ENCODE measurements at places on chromosomes 6 and 20. TPM values are rescaled to one million over a fixed set of nuclear protein-coding genes. Genes with fewer than 3 reads are reported as not detected.

DNA sequence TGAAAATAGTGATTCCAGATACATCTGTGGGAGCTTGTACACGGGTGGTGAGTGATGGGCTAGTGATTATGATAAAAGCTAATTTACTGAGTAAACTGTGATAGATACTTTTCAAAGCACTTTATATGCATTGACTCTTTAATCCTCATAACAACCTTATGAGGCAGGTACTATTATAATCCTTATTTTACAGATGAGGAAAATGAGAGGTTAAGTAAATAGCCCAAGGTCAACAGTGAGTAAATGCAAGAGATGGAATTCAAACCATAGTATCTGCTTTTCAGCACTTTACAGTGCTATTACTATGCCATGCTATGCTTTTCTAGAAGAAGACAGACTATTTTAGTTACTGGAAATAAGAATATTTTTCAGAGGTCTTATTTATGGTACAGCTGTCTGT, 320.9 kb upstream of the CITED2 start:
- no peak for DNase-seq

ANKRD66 gene
- total RNA-seq: not detected

DNA sequence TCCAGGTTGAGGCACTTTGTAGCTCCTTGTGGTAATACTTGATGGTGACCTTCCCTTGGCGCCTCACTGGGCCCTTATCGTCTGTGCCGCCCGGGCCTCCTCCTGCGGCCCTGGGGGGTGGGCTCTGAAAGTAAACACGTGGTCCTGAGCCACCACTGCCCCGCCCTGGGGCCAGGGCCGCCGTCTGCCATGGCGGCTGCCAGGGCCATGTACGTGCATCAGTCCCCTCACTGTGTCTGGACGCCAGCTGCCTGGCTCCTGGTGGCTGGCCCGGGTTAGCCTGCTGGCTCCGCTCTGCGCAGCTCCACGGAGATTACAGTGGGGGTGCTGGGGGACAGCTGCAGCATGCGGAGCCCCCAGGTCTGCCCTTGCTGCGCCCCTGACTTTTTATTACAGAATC, 81.8 kb upstream of the CENPW start:
- no peak for DNase-seq

GRCh38 chr6:169806701-169807100, 55.3 kb downstream of the ERMARD start:
- peak; percentile 0 for DNase-seq

GRCh38 chr20:34363465-34364222, 571 bp downstream of the ITCH start:
- DNase-seq: peak; percentile 20

NOTCH4 gene
- 2.3 TPM for total RNA-seq

DNA sequence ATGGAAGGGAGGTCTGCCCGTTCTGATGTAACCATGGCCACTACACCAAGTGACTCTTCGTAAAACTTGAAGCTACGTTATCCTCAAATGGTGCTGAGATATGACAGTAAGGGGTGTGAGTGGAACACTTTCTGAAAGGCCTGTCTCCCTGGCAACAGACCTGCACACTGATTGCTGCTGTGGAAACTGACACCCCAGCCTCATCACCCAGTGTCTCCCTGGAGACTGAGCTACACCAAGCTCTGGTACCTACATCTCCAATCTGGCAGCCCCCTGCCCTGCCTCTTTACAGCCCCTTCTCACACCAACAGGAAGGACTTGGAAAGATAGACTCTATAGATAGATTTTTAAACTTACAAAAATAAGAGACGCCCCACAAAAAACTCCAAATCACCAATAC, 13.2 kb downstream of the PI16 start:
- DNase-seq: no peak

GRCh38 chr20:36950414-36951197, 902 bp downstream of the SAMHD1 start:
- DNase-seq: peak; percentile 46

DNA sequence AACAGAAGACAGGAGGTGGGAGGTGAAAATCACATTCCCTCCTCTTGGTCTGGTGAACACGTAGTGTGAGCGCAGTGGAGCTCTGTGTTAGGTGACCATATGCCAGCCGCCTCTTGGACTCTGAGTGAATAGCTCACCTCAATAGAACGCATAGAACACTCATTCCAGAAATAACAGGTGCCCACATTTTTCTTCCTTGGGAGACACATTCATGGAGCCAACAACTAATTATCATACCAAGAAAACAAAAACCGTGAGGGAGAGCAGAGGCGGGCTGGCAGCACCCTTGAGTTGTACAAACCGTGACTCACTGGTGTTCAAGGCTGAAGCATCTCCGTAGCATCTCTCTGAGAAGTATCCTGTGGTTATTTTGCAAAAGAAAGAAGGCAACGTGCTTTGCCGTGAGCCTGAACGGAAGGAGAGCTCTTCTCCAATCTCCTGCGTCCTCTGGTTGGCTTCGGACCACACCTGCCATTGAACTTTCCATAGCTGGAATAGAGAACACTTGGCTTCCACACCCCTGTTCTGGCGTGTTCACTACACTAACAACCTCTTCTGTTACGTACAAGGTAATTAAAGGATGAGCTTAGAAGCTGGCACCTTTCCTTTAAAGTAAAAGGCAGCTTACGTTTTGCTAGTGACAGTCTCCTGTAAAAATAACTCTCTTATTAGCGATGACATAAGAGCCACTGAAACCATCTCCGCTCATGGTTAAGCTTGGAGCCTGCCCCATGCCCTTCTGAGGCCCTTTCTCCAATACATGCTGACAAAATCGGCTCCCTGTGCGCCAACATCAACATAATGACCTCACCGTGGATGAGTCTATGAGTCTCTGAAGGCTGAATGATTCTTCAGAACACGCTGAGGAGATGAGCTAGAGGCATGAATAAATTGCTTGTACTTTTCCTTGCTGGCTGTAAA, 30.2 kb upstream of the SGK1 start:
- peak; percentile 90 for DNase-seq

BFSP1 gene
- 4.2 TPM for total RNA-seq

- no peak for DNase-seq
Observed at GRCh38 chr20:8154638-8155037, 22.6 kb downstream of the PLCB1 start.

SLPI gene
- not detected for total RNA-seq

GRCh38 chr6:129195643-129196042, 312.7 kb downstream of the LAMA2 start:
- no peak for DNase-seq

DNA sequence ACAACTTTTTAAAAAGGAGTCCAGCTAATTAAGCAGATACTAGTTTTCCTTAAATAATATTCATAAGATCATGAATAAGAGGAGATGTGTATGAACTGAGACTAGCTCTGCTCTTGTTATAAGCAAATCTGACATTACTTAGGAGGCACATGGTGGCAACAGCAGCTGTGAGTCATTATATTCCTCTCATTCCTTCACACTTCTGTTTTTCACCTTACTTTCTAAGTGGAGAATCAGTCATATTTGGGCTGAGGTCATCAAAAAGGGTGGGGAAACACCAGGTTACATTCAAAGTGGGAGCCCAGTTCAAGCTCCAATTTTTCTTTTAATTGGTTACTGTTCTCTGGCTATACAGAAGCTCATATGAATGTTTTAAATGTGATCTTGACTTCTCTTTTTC, 6.0 kb upstream of the RIPPLY2 start:
- peak; percentile 18 for DNase-seq

GRCh38 chr6:92069781-92070180, 1349.6 kb downstream of the EPHA7 start:
- DNase-seq: no peak

DNA sequence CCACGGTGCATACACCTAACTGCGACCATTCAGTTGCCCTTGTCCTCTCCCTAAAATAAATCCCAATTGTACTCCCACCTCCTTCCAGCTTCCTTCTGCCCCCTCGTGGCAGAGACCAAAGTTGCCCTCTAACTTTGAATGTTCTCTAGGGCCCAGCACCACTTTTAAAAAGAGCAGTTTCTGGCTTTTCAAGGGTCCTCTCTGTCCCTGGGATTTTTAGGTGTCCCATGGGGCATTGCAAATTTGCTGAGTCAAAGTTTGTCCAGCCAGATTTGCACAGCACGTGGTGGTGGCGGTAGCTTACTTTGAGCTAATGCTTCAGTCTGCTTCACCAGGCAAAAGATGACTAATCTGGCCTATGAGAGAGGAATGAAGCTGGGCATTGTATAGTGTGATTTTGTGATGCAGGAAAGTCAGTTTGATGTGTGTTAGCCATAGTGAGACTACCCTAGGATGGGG, 100.2 kb downstream of the PERP start:
- peak; percentile 62 for DNase-seq

DNA sequence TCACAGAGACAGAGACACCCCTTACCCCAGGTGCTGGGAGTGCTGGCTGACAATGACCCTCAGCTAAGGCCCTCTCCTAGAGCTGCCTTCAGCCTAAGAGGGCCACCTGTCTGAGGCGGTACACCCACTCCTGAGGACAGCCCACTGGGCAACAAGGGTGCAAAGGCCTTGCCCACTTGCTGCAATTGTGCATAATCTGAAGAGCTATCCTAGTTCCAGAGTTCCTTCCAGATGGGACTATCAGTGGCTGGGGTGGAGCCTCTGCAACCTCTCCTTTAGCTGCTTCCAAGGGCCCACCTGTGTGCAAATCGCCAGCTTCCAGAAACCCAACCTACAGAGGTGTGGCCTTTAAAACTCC, 87.5 kb downstream of the PREX1 start:
- DNase-seq: no peak

GRCh38 chr20:47682028-47682783, 103.1 kb downstream of the SULF2 start:
- DNase-seq: no peak

DNA sequence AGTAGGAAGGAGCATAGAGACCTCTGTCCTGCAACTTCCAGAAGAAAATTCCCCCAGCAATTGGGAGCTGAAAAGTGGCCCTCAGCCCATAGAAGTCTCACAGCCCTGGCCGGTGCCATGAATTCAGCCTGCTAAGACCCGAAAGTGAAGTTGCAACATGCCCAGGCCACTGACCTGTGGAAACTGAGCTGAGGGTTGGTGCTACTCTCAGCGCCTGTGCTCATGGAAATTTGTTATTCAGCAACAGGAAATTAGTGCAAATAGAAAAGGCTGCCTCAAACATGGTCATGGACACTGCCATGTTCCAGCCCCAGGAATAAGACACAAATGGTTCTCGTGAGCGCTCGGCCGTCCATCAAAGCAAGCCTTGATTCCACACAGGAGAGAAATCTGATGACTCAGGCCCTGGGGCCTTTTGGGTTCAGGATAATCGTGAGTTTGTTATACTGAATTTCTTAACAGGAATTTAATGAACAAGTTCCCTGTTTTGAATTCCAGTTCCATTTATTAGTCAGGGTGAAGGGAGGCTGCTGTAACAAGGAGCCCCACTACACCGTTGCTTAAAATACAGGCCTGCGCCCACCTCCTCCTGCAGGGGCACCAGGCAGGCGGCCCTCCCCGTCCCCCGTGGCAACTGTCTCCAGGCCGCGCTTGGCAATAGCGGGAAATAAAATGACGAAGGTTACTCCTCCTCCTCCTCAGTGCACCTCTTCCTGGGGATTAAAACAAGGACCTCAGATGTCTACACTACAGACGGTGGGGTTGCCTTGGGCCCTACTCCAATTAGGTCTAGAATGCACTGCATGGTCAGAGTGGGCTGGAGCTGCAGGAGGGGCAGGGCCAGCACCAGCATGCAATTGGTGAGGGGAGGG, 152.9 kb downstream of the ERMARD start:
- DNase-seq: no peak

CASS4 gene
- total RNA-seq: 0.17 TPM

GRCh38 chr20:12293900-12294299, 376.2 kb downstream of the BTBD3 start:
- DNase-seq: no peak

ZBTB46 gene
- 3.4 TPM for total RNA-seq

DNA sequence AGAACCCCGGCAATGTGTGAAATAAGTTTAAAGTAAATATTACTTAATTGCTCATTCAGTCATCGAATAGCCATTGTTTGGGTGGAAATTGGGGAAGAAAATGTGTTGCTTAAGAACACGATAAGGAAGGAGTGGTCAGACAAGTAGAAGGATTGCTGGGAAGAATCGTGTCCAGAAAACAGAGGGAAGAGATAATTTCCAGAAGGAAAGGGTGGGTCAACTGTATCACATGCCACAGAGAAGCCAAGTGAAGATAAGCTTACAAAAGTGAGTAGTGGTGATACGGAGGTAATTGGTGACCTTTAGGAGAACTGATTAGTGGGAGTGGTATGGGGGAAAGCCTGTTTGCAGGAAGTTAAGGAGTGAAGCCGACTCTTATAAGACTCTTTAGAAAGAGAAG, 306.2 kb downstream of the SOX4 start:
- DNase-seq: no peak

DNA sequence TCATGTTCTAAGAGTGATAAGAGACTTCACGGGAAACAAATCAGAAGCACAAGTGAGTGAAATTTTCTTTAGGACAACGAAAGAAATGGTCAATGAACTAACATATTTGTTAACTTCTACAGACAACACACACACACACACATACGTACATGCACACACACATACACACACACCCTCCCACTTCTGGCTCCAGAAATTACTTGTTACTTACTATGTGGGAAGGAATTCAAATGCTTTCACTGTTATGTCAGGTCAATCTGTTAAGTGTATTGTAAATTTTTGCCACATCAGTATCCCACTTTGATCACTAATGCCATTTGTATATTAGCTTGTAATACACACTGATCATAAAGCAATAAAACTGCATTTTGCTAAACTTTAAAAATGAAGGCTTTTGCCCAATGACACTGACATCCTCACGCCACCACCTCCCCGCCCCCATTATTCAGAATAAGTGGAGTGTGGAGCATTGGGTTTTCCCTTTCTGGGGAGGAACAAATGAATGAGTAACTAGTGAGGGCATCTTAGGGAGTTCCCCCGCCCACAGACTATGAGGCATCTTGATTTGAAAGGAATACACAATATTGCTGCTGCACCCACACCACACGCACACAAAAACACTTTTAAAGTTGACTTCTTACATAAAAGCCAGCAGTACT, 76.2 kb downstream of the ATXN1 start:
- DNase-seq: peak; percentile 93

GRCh38 chr6:74642101-74642500, 563.8 kb downstream of the COL12A1 start:
- no peak for DNase-seq

OR2H2 gene
- not detected for total RNA-seq

WFDC10A gene
- total RNA-seq: not detected

GRCh38 chr6:14889188-14889587, 356.7 kb upstream of the JARID2 start:
- no peak for DNase-seq

GRCh38 chr20:40942775-40943174, 85.8 kb upstream of the TOP1 start:
- DNase-seq: no peak

TMEM170B gene
- 5.2 TPM for total RNA-seq

EPPIN gene
- not detected for total RNA-seq

DNA sequence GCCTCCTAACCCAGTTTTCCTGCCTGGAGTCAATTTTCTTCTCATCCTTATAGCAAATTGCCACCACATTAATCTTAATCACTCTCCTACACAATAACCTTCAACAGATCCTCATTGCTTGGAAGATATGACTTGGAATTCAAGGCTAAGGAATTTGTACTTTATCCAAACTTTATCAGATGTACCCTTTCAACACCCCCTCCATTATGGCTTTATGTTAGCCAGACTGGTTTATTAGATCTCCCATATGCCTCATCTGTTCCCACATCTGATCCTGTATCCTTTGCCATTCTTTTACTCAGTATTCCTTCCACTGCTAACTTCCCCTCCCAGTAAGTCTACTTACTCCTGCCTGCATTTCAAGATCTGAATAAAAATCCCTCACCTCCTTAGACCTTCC, 4.0 kb upstream of the FRK start:
- DNase-seq: no peak

GRCh38 chr6:112372226-112372806, 25.2 kb downstream of the RFPL4B start:
- DNase-seq: no peak

Measured in Daoy (cell line).